Naive thymus-derived CD8-positive, alpha-beta T cell (primary cell): ENCODE measurements at places on chromosomes 3 and 15. TPM values are rescaled to one million over a fixed set of nuclear protein-coding genes. Genes with fewer than 3 reads are reported as not detected.

DNA sequence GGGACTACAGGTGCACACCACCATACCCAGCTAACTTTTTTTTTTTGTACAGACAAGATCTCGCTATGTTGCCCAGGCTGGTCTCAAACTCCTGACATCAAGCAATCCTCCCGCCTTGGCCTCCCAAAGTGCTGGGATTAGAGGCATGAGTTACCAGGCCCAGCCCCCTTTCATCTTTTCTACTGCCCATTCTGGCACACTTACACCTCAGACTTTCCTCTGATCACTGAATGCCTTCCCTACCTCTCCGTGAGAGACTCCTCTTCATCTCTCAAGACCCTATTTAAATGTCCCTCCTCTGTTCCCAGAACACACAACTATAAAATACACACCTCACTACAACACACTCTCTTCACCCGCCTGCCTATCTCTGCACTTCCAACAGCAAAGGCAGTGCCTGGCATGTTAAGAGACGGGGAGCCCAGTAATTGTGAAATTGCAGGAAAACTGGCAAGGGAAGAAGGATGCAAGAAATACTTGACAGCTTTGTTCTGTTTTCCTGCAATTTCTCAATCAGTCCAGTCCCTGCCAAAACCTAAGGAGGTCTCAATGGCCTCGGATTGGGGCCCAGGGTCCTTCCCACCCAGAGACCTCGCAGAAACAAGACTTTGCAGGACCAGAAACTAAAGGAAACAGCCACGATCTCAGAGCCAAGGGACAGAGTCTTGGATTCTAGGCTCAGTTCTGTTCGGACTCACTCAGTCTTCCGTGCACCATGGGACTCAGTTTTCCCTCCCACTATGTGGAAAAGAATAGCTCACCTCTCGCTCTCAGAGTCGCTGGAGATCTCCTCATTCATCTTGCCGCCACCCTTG lies 849 bp downstream of the RRP9 start:
- peaks cover 33% of the 10 kb centered on the region for H3K36me3 ChIP-seq
- H3K4me3 ChIP-seq: peak overlapping the region; percentile 91
- no peak for DNase-seq
- no peaks in the 10 kb centered on the region for H3K27me3 ChIP-seq

DNA sequence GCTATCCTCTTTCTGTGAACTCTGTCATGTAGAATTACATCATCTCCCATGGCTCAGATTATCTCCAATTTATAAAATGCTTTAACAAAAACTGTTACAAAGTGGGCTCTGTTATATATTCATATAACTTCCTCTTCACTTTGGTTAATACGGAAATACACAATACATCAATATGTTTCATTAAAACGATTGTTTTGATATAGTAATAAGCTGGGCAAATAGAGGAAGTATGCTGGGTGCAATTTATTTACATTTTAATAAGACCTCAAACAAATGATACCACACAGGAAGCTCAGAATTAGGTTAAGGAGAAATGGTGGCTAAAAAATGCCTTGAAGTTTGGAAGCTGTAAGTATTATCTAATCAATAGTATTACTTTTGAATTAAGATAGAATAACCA lies 331.0 kb downstream of the ZBTB20 start:
- no peak overlapping the region for H3K27ac ChIP-seq
- peaks cover 13% of the 10 kb centered on the region for H3K36me3 ChIP-seq
- no peaks in the 10 kb centered on the region for H3K27me3 ChIP-seq
- H3K4me3 ChIP-seq: no peak overlapping the region
- peaks cover 3% of the 10 kb centered on the region for H3K4me1 ChIP-seq
- DNase-seq: no peak

DNA sequence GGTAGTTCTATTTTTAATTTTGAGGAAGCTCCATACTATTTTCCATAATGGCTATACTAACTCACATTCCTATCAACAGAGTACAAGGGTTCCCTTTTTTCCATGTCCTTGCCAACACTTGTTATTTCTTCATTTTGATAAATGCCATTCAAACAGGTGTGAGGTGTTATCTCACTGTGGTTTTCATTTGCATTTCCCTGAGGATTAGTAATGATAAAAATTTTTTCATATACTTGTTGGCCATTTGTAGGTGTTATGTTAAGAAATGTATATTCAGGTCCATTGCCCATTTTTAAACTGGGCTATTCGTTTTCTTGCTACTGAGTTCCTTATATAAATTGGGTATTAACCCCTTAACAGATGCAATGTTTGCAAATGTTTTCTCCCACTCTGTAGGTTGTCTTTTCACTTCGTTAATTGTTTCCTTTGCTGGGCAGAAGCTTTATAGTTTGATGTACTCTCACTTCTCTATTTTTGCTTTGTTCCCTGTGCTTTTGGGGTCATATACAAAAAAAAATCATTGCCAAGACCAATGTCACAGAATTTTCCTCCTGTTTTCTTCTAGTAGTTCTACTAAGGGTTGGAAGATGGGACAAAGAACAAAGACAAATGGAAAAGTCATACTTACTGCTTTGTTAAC lies 11.0 kb upstream of the VPS39 start:
- DNase-seq: no peak
- H3K4me1 ChIP-seq: peaks cover 6% of the 10 kb centered on the region
- no peaks in the 10 kb centered on the region for H3K27me3 ChIP-seq

Gene CHST13
- total RNA-seq: not detected

Gene SLC28A2
- total RNA-seq: not detected
